B cell (primary cell): ENCODE measurements at places on chromosomes 1 and 21. TPM values are rescaled to one million over a fixed set of nuclear protein-coding genes. Genes with fewer than 3 reads are reported as not detected.

CDA gene
- total RNA-seq = not detected in 2 replicates

DNA sequence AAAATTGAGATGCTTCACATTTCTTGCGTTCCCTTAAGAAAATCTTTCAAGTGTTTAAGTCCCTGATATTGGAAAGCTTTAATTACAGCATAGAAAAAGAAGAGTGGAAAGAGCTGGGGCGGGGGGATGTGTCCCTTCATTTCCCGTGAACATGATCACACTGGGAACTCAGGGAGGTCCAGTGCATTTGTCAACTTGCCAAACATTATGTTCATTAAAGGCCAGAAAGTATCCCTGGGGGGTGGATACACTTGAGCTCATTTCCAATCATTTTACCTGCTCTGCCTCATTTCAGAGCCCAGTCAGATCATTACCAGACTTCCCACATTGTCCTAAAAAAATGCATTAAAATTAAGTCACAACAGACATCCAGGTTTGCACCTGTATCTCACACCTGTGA, 123.6 kb upstream of the KCNJ15 start:
- H3K27me3 ChIP-seq = no peaks in the 10 kb centered on the region
- no peak overlapping the region for H3K27ac ChIP-seq
- H3K4me1 ChIP-seq = no peaks in the 10 kb centered on the region

DNA sequence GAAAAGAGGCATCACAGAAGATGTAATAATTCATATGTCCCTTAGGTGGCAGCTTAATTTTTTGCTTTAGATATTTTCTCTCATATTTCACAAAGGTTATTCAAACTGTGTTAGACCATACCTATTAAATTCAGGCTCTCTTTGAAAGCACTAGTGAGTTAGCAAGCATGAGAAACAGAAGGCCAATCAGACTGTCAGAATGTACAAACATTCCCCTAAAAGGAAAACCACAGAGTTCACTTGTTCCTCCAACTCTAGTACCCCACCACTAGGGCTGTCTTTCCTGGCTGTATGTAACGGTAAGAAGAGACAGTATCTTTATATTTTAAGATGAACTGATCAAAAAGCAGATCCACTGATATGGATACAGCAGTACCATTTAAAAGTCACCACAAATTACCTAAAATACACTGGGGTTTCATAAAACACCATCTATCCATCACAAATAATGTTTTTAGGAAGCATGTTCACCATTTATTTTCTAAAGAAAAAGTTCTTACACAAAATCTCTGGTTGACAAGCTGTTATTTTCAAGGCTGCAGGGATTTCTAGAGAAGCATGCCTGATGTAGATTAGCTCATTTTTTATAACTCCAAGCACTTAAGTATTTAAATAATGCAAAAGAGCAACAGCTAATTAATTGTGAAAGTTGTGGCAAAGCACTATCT, 1.8 kb downstream of the ARPC5 start:
- peaks cover 34% of the 10 kb centered on the region for H3K4me1 ChIP-seq
- no peaks in the 10 kb centered on the region for H3K27me3 ChIP-seq

GRCh38 chr1:83118472-83118871, 880.5 kb downstream of the TTLL7 start:
- no peak overlapping the region for H3K27ac ChIP-seq
- no peaks in the 10 kb centered on the region for H3K36me3 ChIP-seq
- H3K4me3 ChIP-seq = no peak overlapping the region
- H3K27me3 ChIP-seq = no peaks in the 10 kb centered on the region
- no peak for DNase-seq

DNA sequence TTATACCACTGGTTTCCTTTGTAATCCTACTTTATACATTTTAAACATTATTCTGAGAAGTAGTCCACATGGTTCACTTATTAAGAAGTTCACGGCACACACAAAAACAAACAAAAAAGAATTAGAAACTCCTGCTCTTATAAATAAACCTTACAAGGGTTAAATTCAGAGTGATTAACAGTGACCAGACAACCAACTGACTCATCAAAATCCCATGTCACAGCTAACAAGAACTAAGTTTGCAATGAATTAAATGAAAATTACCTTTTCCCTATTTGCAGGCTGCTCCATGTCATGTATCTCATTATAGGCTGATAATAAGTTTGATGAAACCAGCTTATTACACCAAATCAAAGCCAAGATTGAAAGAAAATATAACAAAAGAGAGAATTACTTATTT, 77.5 kb downstream of the PUM1 start:
- no peak for DNase-seq
- H3K27me3 ChIP-seq = no peaks in the 10 kb centered on the region
- peaks cover 10% of the 10 kb centered on the region for H3K4me1 ChIP-seq
- H3K36me3 ChIP-seq = peaks cover 10% of the 10 kb centered on the region
- no peak overlapping the region for H3K4me3 ChIP-seq

GRCh38 chr1:61051719-61052394, 30.5 kb upstream of the NFIA start:
- H3K4me3 ChIP-seq = no peak overlapping the region
- no peaks in the 10 kb centered on the region for H3K27me3 ChIP-seq
- DNase-seq = peak; percentile 34
- no peaks in the 10 kb centered on the region for H3K36me3 ChIP-seq

DNA sequence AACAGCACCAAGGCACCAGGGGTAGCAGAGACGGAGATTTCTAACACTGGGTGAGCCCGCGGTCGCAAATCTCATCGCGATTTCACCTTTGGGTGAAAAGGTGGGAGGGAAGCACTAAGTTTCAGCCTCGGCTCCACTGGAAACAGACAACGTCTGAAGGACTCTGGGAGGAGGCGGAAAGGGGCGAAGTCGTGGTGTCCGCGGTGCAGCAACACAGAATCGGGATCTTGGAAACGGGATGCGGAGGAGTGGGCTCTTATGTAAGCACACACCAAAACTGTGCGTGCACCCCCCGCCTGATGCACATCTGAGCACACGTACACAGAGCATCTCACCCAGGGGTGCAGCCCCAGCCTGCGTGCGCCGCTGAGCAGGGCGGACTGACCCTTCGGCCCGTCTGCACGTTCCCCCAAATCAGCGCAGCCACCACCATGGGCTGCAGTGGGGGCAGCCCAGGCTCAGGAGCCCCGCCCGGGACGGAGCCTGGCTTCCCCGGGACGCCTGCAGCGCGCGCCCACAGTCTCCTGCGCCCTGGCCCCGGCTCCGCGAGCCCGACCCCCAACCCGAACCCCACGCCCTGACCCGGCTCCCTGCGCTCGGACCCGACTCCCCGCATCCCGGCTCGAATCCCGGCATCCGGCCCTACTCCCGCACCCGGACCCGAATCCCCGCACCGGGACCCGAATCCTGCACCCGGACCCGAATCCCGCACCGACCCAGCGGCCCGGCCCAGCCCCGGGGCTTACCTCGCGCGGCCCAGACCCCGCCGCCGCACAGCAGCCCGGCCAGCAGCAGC, 670 bp downstream of the CLSTN1 start:
- no peak overlapping the region for H3K27ac ChIP-seq
- H3K4me3 ChIP-seq = peak overlapping the region; percentile 86
- no peaks in the 10 kb centered on the region for H3K36me3 ChIP-seq

DNA sequence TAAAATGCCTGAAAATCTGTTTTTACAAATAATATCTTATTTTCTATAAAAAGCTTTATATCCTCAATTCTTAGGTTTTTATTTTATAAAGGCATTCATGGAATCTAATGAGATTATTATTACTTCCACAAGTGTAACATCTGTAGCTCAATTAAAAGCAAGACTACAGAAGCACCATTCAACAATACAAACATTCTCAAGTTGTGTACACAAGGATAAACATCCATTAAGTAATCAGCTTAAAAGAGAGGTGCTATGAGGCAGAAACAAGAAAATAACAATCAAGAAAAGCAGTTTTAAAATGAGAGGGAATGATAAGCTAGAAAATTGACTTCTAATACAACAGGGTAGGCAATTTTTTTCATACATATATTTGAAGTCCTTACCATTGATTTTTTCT, 326.1 kb downstream of the MRPL39 start:
- no peaks in the 10 kb centered on the region for H3K4me1 ChIP-seq
- no peaks in the 10 kb centered on the region for H3K27me3 ChIP-seq
- H3K27ac ChIP-seq = no peak overlapping the region
- DNase-seq = no peak
- no peak overlapping the region for H3K4me3 ChIP-seq
- no peaks in the 10 kb centered on the region for H3K36me3 ChIP-seq
